Aorta (tissue), 5 donors: ENCODE measurements at places on chromosomes 1 and 21.

GRCh38 chr1:246681900-246682895 is 42.0 kb upstream of the SCCPDH start:
- no peak for DNase-seq

- DNase-seq, result no peak
These were observed 18.5 kb upstream of the BTG3 start for GRCh38 chr21:17631195-17631594.

- DNase-seq, result no peak
These were observed 472.9 kb downstream of the MATN1 start for GRCh38 chr1:30250338-30250983.

GRCh38 chr1:36913016-36913415 is 121.3 kb downstream of the GRIK3 start:
- DNase-seq, result no peak

DNA sequence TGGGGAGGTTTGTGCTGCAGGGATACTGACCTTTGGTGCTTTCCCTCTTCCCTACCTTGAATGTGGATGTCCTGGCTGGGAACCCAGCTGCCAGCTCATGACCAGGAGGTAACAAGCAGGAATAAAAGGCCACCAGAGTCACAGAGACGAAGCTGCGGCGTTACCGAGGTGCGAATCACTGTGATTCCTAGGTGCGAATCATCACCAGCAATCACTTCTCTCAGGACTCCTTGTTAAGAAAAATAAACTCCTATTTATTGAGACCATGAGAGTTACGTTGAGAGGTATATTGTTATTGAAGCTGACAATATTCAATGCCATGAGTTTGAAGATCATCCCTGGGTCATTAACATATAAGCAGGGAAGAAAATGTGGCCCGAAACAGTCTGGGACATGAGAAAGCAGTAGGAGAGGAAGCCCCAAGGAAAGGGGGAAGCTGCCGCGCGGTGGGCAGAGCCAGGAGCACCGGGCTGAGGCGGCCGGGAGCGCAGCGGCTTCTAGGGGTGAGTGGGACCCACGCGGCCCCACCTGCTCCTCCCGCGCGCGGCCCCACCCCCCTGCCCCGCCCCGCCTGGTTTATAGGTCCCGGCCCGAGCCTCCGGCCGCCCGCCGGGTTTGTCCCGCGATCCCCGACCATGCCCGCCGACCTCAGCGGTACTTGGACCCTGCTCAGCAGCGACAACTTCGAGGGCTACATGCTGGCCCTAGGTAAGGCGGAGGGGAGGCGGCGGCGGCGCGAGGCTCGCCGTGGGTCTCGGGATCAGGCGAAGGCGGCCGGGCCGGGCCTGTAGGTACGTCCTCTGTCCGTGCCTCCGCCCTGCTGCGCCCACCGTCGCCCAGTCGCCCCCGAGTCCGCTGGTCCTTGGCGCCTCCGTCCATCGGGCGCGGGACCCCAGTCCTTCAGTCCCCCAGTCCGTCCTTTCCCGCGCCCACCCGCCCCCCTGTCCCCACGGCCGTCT is at the start of gene RBP7:
RBP7 (plus strand) TSS at position 605 of the 959 bp plus-strand sequence; CDS start at position 636, 31 bp downstream.
- no peak for DNase-seq

- DNase-seq, result no peak
These were observed 237.3 kb downstream of the TNR start for GRCh38 chr1:175506081-175506480.
